D341Med (cell line): ENCODE measurements at places on chromosomes 3 and 15.
A peak's percentile ranks its signal among the peaks of the same experiment; 100 is the strongest.

DNA sequence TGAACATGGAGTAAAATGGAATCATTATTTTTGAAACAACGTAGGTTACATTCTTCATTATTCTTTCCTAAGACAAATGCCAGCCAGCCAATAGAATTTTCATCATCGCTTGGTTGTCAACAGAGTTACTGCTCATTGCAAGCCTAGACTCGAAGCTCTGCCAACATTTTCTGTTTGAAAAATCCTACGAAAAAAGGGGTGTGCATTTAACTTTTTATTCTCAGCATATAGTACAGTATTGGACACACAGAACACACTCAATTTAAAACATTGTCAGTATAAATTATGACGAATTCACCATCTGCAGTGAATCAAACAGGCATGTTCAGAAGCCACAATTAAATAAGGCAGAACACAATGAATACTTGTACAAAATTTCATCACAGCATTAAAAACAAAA lies 232.1 kb downstream of the NR1D2 start:
- no peak for DNase-seq

DNA sequence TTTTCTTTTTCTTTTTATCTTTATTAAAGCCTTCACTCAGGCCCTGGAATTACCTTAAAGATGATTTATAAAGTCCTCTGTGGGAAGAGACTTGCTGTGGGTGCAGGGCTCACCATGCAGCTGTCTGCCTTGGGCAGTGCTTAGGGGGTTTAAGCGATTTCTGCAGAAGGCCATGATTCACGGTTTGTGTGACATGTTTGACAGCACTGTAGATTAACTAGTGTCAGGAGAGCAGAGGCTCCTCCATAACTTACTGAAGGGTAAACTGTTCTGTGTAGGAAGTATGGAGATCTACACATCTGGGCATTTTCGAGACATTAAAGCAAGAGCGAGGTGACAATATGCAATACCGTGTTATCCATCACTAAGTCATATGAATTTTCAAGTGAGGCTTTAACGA lies 137.7 kb downstream of the LRIG1 start:
- DNase-seq = no peak

DNA sequence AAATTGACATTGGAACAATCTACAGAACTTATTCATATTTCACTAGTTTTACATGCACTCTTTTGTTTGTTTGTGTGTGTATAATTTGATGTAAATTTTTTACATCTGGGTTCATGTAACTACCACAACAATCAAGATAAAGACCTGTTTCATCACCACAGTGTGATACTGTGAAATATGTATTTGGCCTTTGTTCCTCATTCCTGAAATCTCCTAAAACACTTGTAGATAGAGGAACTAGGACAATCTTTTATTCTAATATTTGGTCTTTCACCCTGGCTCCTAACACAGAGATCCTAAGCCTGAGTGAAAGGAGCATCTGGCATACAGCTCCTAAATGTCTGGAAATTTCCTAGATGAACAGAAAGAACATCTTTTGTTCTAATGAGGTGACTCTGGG lies 155.0 kb upstream of the GPR149 start:
- no peak for DNase-seq

DNA sequence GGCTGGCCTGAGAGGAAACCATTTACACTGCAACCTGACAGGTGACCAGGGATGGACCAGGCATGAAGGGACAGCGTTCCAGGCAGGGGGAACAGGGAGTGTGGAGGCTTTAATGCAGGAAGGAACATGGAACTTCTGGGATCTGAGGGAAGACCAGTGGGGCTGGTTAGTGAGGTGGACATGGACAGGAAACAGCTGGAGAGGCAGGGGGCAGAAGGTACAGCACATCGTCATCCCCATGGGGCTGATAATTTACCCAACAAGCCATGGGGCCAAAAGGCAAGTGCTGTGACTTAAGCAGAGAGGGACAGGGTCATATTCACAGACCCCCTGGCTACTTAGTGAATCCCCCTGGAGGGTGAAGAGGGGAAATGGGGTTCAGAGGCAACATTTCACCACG lies 77.0 kb upstream of the LARS2 start:
- no peak for DNase-seq

- DNase-seq = peak; percentile 17
These were observed 9.5 kb downstream of the RAB6B start for GRCh38 chr3:133886031-133886722.

GRCh38 chr3:66037330-66037985 lies 1.3 kb downstream of the MAGI1 start:
- peak; percentile 77 for DNase-seq

DNA sequence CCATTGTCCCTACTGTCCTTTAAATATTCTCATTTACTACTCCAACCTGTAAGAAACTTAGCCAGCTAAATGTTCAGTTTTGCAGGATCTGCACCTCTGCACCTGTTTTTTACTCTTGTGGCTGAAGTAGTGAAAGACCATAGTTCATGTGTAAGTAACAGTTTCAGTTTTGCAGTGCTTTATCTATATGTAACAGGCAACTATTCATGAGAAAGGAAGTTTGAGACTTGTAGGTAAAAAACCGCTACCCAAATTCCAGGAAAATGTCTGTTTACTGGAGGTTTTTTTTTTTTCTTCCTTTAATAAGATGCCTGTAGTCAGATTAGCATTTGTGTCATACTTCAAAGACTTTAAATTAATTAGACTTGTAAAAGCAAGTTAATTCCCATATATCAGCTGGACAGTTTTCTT lies 25.4 kb upstream of the MBNL1 start:
- DNase-seq = no peak

- no peak for DNase-seq
These were observed 337.7 kb downstream of the NEK10 start for GRCh38 chr3:27031476-27031875.

GRCh38 chr3:167091226-167091625 lies 288.9 kb downstream of the ZBBX start:
- no peak for DNase-seq

GRCh38 chr15:89367485-89368451 lies 33.1 kb upstream of the POLG start:
- peak; percentile 89 for DNase-seq

GRCh38 chr3:57068437-57069089 lies 8.1 kb downstream of the SPATA12 start:
- DNase-seq = no peak
